WTC11 (cell line): ENCODE measurements at places on chromosomes 16 and 17.
A peak's percentile ranks its signal among the peaks of the same experiment; 100 is the strongest.

- no peaks in the 10 kb centered on the region for H3K4me1 ChIP-seq
- H3K27me3 ChIP-seq: no peaks in the 10 kb centered on the region
- peaks cover 58% of the 10 kb centered on the region for H3K36me3 ChIP-seq
- H3K4me3 ChIP-seq: no peak overlapping the region
- no peak for DNase-seq
- peak overlapping the region; percentile 11; the same call in 1 of the 2 replicates for H3K27ac ChIP-seq
Measured at GRCh38 chr16:57233944-57234706, 10.9 kb upstream of the ARL2BP start.

DNA sequence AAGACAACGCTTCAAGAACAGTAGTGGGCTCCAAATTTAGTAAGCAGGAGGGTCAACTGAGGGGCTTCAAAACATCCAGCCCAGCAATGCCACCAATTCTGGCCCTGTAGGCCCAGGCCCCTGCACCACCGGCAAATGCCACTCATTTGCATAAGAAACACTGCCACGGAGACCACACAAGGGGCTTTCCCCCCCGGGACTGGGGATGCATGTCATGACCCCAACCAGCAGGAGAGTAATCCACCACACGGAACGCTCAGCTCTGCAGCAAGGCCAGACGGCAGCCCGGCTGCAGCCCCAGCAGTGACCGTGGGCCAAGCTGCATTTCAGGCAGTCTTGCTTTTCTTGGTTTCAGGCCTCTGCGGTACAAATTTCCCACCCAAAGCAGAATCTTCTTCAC lies 14.1 kb downstream of the TMEM11 start:
- DNase-seq: peak; percentile 58
- H3K4me3 ChIP-seq: peak overlapping the region; percentile 59
- peaks cover 51% of the 10 kb centered on the region for H3K4me1 ChIP-seq
- H3K27ac ChIP-seq: peak overlapping the region; percentile 97

GRCh38 chr17:40697297-40697696 lies 6.3 kb downstream of the KRT24 start:
- no peaks in the 10 kb centered on the region for H3K36me3 ChIP-seq
- no peak overlapping the region for H3K4me3 ChIP-seq
- H3K27me3 ChIP-seq: no peaks in the 10 kb centered on the region

DNA sequence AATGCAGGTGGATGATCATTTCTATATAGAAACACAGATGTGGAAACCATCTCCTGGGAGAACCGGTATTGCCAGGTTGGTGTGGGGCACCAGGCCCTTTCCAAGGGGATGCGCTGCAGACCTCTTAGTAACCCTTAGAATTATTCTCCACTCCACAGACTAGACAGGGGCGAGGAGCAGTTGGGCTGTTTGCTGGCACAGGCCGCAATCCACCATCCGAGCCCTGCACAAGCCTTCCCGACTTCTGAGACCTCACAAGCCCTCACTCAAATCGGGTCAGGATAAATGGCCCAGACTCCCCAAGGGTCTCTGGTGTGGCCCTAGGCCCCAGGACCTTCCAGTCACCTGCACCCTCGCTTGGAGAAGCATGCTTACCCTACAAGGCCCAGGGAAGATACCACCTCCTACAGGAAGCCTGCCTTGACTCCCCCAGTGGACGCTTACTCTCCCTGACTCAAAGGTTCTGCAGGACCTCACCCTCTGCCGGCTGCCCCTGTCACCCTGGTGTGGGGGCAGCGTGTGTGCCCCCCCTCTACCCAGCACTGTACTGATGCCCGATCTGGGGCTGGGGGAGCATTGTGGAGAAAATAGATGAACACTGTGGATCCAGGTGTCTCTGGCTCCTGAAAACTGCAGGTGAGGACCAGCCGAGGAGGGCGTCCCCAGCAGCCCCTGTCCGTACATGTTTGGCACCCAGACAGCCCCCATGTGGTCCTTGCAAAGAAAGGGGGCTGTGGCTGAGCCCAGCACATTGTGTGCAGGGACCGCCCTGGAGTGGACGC lies 49.8 kb upstream of the ACSF3 start:
- no peak for DNase-seq
- no peak overlapping the region for H3K4me3 ChIP-seq
- H3K4me1 ChIP-seq: 0 out of 2 replicates have a peak, but pooled peaks cover 3% of the 10 kb centered on the region

DNA sequence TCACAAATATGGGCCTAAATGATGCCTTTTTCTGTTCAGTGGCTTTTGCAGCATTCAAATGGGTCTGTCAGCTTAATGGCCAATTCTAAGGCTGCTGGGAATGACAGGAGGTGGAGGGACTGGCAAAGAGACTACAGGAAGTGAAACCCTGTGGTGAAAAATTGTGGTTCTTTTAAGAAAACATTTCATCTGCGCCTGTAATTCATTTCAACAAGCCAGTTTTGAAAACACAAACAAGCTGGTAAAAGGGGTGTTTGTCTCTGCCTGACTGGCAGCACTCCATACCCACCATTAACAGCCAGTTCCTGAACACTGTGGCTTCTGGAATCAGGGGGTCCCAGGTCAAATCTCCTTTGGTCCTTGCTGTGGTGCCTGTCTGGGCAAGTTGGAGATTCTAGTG lies 3.6 kb upstream of the KDM8 start:
- H3K36me3 ChIP-seq: no peaks in the 10 kb centered on the region
- H3K27ac ChIP-seq: no peak overlapping the region
- no peak for DNase-seq
- H3K27me3 ChIP-seq: peaks cover 3% of the 10 kb centered on the region

- H3K4me3 ChIP-seq: no peak overlapping the region
- H3K36me3 ChIP-seq: peaks cover 29% of the 10 kb centered on the region
- no peak overlapping the region for H3K27ac ChIP-seq
- DNase-seq: no peak
Measured at GRCh38 chr17:80130992-80131391, 15.9 kb downstream of the EIF4A3 start.

DNA sequence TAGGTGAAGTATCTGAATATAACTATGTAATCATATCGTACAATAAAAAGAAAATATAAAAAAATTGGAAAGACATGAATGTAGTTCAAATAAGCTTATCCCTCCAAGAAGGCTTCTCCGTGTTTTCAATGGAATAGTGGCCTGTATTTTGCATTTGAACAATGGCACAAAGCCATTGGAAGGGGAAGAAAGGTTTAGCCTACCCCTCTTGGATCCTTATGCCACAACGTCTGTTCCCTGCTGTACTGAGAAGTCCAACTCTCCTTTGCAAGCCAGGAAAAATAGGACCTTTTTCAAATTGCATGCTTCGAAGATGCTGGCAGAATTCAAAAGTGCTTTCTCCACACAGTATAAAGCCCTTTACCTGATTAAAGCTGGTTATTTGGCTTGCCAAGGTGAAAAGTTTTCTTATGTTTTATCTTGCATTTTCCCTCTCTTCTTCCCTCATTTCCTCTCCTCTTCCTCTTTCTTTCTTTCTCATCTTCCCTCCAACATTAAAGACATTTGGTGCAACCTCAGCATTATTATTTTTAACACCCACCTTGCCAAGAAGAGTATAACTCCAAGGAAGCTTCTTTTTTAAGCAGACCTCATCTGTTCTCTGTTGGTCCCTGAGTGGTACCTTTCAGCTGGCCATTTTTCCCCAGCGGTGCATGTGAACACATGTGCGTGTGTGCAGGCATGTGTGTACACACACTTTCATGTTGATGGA lies 968.6 kb upstream of the RBFOX1 start:
- no peak for DNase-seq
- no peak overlapping the region for H3K27ac ChIP-seq
- peaks cover 5% of the 10 kb centered on the region for H3K27me3 ChIP-seq
- H3K36me3 ChIP-seq: peaks cover 70% of the 10 kb centered on the region
- H3K4me3 ChIP-seq: no peak overlapping the region

- peaks cover 13% of the 10 kb centered on the region for H3K4me1 ChIP-seq
- no peak for DNase-seq
- H3K4me3 ChIP-seq: peak overlapping the region; percentile 95
- no peaks in the 10 kb centered on the region for H3K27me3 ChIP-seq
Measured at GRCh38 chr17:13016881-13017654, 759 bp downstream of the ELAC2 start.

GRCh38 chr16:85783441-85783840 lies 15.9 kb downstream of the EMC8 start:
- H3K4me3 ChIP-seq: no peak overlapping the region
- no peaks in the 10 kb centered on the region for H3K27me3 ChIP-seq
- H3K27ac ChIP-seq: peak overlapping the region; percentile 82
- H3K4me1 ChIP-seq: no peaks in the 10 kb centered on the region
- H3K36me3 ChIP-seq: peaks cover 53% of the 10 kb centered on the region

DNA sequence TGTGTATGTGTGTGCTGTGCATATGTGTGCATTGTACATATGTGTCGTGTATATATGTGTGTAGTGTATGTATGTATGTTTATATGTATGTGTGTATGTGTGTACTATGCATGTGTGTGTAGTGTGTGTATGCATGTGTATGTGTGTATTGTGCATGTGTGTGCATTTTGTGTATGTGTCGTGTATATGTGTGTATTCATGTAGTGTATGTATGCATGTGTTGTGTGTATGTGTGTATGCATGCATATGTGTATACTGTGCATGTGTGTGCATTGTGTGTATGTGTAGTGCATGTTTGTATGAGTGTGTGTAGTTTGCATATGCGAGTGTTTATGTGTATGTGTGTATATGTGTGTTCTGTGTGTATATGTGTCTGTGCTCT lies 15.5 kb upstream of the CCL17 start:
- no peak overlapping the region for H3K4me3 ChIP-seq
- H3K4me1 ChIP-seq: peaks cover 3% of the 10 kb centered on the region; the same call in 1 of the 2 replicates
- no peak for DNase-seq
- no peaks in the 10 kb centered on the region for H3K36me3 ChIP-seq

DNA sequence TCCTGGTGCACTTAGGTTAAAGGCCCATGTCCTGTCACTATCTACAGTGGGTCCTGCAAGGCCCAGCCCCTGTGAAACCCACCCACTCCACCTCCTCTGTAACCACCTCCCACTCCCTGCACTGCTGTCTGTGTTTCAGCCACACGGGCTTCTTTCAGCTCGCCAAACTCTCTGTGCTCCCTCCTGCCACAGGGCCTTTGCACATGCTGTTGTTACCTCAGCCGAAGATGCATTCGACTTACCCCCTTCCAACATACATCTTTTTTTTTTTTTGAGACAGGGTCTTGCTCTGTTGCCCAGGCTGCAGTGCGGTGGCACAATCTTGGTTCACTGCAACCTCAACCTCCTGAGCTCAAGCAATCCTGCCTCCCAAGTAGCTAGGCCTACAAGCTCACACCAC lies 76.5 kb upstream of the RPL38 start:
- no peak for DNase-seq
- peaks cover 3% of the 10 kb centered on the region; the same call in 1 of the 2 replicates for H3K27me3 ChIP-seq

GRCh38 chr17:77729587-77729986 lies 228.9 kb upstream of the TNRC6C start:
- H3K27ac ChIP-seq: no peak overlapping the region
- H3K4me3 ChIP-seq: no peak overlapping the region
- H3K36me3 ChIP-seq: peaks cover 24% of the 10 kb centered on the region
- peaks cover 18% of the 10 kb centered on the region for H3K27me3 ChIP-seq
- peaks cover 4% of the 10 kb centered on the region for H3K4me1 ChIP-seq
- DNase-seq: no peak

DNA sequence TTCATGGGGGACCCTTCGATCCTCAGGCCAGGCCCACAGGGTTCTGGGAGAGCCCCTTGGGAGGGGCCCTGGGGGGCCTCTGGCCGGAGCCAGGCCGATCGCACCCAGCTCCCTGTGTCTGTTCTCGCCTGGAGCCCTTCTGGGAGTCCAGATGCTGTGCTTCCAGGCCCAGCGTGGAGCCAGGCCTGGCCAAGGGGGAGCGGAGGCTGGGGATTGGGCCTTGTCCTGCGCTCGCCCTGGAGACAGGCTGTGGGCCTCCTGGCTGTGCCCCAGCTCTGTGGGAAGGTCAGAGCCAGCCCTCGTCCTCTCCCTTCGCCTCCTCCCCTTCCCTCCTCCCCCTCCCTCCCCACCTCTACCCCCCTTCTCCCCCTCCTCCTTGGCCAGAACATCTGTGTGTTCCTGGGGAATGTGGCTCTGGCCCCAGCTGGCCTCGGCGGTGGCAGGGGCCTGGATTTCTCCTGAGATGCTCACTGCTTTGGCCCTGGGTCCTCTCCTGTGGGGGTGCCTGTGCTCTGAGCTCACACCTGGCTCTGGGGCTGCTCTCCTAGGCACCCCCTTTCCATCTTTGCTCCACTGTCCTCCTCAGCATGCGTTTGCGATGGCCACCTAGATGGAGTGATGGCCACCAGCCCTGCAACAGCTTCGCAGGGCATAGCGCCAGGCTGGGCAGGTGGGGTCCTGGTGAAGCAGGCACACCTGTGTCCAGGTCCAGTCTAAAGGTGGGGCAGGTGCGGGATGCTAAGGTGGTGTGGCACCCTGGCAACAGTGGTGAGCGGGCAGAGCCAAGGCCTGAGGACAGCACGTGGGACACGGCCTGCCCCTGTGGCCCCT lies 90.6 kb upstream of the CIBAR2 start:
- H3K4me3 ChIP-seq: no peak overlapping the region
- peak overlapping the region; percentile 12 for H3K27ac ChIP-seq
- peaks cover 4% of the 10 kb centered on the region; the same call in 1 of the 2 replicates for H3K36me3 ChIP-seq
- peaks cover 36% of the 10 kb centered on the region for H3K4me1 ChIP-seq
- DNase-seq: peak; percentile 57

DNA sequence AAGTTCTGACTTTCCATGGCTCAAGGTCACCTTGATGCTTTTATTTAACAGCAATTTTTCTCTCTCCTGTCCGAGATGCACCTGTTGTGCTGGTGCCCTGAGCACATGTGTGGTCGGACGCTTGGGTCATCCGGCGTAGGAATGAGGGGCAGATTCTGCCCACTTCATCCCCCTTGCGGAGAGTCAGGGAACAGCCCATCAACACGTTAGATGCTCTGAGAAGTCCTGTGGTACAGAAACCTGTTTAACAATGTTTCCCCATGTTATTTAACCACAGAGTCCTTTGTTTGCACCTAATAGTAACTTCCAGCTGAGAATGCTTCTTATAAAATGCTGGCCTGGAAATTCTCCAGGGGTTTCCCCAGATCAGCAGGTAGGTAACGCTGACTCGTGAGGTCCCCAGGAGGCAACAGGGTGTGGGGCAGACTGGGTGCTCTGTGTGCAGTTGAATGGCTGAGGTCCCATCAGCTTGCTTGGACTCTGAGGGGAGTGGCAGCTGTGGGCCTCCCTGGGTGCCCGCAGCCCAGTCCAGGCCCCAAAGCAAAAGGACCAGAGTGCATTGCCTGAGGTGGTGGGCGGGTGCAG lies 17.8 kb downstream of the DOC2B start:
- no peaks in the 10 kb centered on the region for H3K27me3 ChIP-seq
- no peaks in the 10 kb centered on the region for H3K4me1 ChIP-seq
- H3K4me3 ChIP-seq: no peak overlapping the region
- no peaks in the 10 kb centered on the region for H3K36me3 ChIP-seq
- no peak overlapping the region; the same call in 1 of the 2 replicates for H3K27ac ChIP-seq
- peak; percentile 53 for DNase-seq

- H3K4me1 ChIP-seq: peaks cover 33% of the 10 kb centered on the region
- no peak overlapping the region for H3K4me3 ChIP-seq
- peak; percentile 41 for DNase-seq
- H3K27me3 ChIP-seq: no peaks in the 10 kb centered on the region; the same call in 1 of the 2 replicates
- H3K36me3 ChIP-seq: no peaks in the 10 kb centered on the region
Measured at GRCh38 chr16:57859331-57859730, 57.0 kb upstream of the KIFC3 start.
